ENCODE measurements at places on chromosomes 7 and 10.

- DNase-seq: no peak
Measured at GRCh38 chr7:88200261-88200660, 19.6 kb downstream of the SRI start.

- DNase-seq: no peak
Measured at GRCh38 chr7:130288829-130289228, 4.1 kb upstream of the CPA4 start.

DNA sequence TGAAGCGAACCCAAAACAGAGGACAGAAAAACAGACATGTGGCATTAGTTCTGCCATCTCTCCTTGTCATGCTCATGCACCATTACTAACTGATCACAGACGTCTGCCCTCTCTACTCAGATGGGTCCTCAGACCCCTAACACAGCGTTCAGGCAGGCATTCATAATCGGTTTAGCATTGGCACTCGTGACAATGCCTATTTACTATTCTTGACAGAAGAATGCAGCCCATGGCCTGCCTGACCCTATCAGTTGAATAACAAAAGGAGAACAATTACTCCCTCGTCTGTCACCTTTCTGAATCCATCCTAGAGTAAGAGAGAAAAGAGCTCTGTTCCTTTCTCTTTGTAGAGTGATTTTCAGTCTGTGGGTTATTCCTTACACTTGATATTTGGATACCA lies 194.6 kb upstream of the PHYHIPL start:
- no peak for DNase-seq

DNA sequence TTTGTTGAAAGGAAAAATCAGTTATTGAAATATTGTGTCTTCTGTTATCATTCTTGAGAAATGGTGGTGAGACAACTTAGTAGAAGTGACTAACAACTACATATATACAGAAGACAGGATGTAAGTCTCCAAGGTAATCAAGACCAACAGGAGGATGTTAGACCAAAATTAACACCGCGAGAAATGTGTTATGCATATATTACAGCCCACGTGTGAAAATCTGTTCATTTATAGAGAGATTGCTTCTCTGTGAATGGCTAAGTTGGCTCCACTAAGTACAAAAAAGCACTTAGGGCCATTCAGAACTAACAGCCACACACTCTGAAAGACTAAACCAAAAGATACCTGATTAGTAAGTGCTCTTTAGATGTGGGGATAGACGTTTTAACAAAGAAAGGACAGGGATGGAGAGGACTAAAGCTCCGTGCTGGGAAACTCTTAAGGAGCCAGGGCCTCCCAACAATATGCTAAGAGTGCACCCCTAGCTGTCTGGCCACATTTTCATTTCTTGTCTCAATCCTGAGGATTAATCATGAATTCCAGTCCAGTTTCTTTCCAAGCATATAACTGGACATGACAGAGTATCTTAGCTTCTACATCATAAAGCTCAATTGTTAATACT lies 26.5 kb downstream of the HDAC9 start:
- no peak for DNase-seq

DNA sequence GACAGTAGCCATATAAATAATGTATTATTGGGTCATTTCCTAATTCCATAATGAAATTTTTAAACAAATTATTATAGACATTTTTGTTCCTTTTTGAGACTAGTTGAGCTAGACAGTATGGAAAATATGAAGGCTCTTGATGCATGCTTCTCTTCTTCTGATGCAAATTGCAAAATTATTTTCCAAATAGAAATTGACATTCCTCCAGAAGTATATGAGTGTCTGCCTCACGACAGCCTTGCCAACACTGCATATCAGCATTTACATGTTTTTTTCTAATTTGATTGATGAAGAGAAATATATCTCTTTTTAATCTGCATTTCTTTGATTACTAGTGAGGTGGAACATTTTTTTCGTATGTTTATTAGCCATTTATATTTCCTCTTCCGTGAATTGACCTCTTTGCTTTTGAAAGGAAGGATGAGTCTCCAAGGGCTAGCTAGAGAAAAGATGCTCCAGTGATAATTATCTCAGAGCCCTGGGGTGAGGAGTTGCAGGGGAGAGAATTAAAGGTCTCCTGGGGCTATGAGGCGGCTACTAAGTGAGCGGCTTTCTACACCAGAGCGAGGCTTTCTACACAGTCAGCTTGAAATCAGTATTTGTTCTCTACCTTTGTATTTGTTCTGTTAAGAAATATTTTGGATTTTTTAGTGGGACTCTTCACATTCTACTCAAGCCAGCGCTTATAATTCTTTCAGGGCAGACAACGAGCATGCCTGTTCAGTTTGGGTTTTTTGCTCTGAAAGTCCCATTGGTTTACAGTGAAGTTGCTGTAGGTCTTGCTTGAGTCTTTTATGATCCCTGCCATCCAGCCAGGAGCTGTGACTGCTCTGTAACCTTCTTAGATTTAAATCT lies 712.2 kb upstream of the GALNT17 start:
- DNase-seq: no peak

GRCh38 chr7:154953006-154953684 lies 49.8 kb downstream of the PAXIP1 start:
- peak; percentile 51 for DNase-seq

DNA sequence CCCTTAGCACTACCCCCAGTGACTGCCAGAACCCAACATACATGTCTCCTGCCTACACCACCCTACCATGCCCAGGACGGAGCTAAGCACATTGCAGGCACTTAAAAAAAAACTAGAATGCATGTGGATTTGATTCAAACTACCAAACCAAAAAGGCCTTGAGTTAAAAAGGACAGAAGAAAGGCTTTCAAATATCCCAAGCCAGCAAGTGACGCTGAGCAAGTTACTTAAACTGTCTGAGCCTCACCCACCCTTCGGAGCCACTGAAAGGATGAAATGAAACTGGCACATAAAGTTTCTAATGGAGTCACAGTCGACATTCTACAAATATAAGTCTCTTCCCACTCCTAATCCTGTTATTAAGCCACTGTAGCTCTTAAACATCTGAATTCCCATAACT lies 1.8 kb downstream of the CPXM2 start:
- no peak for DNase-seq

Measured in stimulated activated CD8-positive, alpha-beta memory T cell treated with anti-CD3 and anti-CD28 coated beads, Interleukin-7, amount 100 ng/mL, for 24 hours (primary cell).